ENCODE measurements at places on chromosomes 13 and 19. TPM values are rescaled to one million over a fixed set of nuclear protein-coding genes. Genes with fewer than 3 reads are reported as not detected.

The CACNA1A gene
- 1.7 TPM for total RNA-seq

The DENND1C gene
- 8.2 TPM for total RNA-seq

- no peaks in the 10 kb centered on the region for H3K27me3 ChIP-seq
- no peak for DNase-seq
- no peaks in the 10 kb centered on the region for H3K36me3 ChIP-seq
Measured at GRCh38 chr13:103187721-103188156, 121.5 kb upstream of the SLC10A2 start.

DNA sequence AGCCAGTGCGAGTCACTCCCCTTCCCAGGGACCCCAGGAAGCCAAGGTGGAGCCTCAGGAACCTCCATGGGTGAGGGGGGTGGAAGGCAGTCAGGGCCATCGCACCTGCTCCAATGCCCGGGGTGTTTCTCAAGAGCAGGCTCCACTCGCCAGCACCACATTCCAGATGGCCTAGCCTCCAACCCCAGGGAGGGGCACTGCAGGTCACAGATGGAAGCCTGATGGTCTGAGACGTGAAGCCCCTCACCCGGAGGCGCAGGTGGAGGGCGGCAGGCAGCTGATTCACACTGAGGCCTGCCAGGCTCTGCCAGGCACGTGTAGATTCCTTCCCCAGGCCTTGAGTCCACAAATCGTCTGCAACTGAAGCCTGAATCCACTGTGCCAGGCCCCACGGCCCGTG is 23.0 kb upstream of the ISYNA1 start:
- peaks cover 32% of the 10 kb centered on the region for H3K36me3 ChIP-seq
- H3K27ac ChIP-seq = peak overlapping the region; percentile 92
- H3K4me3 ChIP-seq = no peak overlapping the region
- peaks cover 42% of the 10 kb centered on the region for H3K4me1 ChIP-seq
- no peak for DNase-seq

GRCh38 chr13:49086722-49087121 is 111.0 kb downstream of the FNDC3A start:
- H3K36me3 ChIP-seq = no peaks in the 10 kb centered on the region
- H3K4me3 ChIP-seq = no peak overlapping the region
- no peak overlapping the region for H3K27ac ChIP-seq

- no peak for DNase-seq
- no peaks in the 10 kb centered on the region for H3K4me1 ChIP-seq
- H3K4me3 ChIP-seq = no peak overlapping the region
- H3K27ac ChIP-seq = no peak overlapping the region
- peaks cover 4% of the 10 kb centered on the region for H3K36me3 ChIP-seq
- H3K27me3 ChIP-seq = no peaks in the 10 kb centered on the region
Measured at GRCh38 chr13:40798380-40798779, 9.0 kb downstream of the SLC25A15 start.

- no peak overlapping the region for H3K27ac ChIP-seq
- DNase-seq = no peak
- H3K27me3 ChIP-seq = no peaks in the 10 kb centered on the region
- no peak overlapping the region for H3K4me3 ChIP-seq
- no peaks in the 10 kb centered on the region for H3K4me1 ChIP-seq
Measured at GRCh38 chr13:33105387-33106005, 89.3 kb downstream of the KL start.

GRCh38 chr13:66415444-66415843 is 814.7 kb downstream of the PCDH9 start:
- H3K4me1 ChIP-seq = no peaks in the 10 kb centered on the region
- H3K36me3 ChIP-seq = no peaks in the 10 kb centered on the region
- no peak overlapping the region for H3K27ac ChIP-seq
- H3K4me3 ChIP-seq = no peak overlapping the region
- no peak for DNase-seq

The KCNN4 gene
- 6.1 TPM for total RNA-seq

- no peaks in the 10 kb centered on the region for H3K36me3 ChIP-seq
- no peaks in the 10 kb centered on the region for H3K27me3 ChIP-seq
- DNase-seq = no peak
- no peak overlapping the region for H3K4me3 ChIP-seq
- H3K27ac ChIP-seq = no peak overlapping the region
Measured at GRCh38 chr13:60655256-60655655, 258.2 kb downstream of the TDRD3 start.

The CFAP97D2 gene
- total RNA-seq = not detected

The LRRC8E gene
- total RNA-seq = 9.1 TPM

DNA sequence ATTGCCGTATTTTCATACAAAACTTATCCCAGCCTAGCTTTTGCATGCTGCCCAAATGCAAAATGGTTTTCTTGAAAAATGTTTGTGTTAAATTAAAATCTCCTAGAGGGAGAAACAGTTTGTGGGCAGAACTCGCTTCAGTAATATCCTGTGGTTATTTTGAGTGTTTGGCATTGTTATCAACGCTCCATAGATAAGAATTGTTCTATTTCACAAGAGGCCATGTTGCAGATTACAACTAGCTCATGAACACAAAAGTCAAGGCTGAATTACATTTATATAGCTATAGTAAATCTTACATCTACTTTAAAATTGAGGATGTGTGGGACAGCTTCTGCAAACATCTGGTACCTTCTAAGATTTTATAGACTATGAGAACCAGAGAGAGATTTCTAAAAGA is 447.9 kb downstream of the DCT start:
- no peak overlapping the region for H3K4me3 ChIP-seq
- no peak overlapping the region for H3K27ac ChIP-seq
- H3K4me1 ChIP-seq = no peaks in the 10 kb centered on the region
- H3K36me3 ChIP-seq = no peaks in the 10 kb centered on the region
- DNase-seq = no peak

GRCh38 chr13:30923418-30923817 is 9.0 kb upstream of the TEX26 start:
- H3K4me3 ChIP-seq = no peak overlapping the region
- H3K27me3 ChIP-seq = no peaks in the 10 kb centered on the region
- H3K4me1 ChIP-seq = no peaks in the 10 kb centered on the region
- H3K27ac ChIP-seq = no peak overlapping the region
- no peaks in the 10 kb centered on the region for H3K36me3 ChIP-seq

The SERPINE3 gene
- not detected for total RNA-seq

The ASF1B gene
- 1.8 TPM for total RNA-seq

DNA sequence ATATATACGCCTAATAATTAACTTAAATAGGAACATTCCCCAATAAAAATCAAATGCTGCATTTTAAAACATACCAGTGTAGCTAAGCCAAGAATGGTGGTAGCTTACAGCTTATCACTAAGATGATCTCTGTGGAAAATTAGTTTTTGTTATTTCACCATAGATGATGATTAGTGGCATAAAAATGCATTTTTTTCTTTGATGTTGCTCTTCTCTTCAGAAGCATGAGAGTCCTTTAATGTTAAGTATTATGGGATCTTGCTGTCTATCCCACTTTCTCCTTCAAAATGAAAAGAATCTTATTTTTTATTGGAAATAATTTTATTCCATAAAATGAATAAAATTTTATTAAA is 731.0 kb downstream of the SLITRK1 start:
- no peaks in the 10 kb centered on the region for H3K4me1 ChIP-seq
- H3K4me3 ChIP-seq = no peak overlapping the region
- no peak for DNase-seq

GRCh38 chr13:36059321-36059720 is 71.9 kb downstream of the DCLK1 start:
- DNase-seq = no peak
- no peak overlapping the region for H3K27ac ChIP-seq
- H3K4me3 ChIP-seq = no peak overlapping the region
- no peaks in the 10 kb centered on the region for H3K36me3 ChIP-seq
- H3K4me1 ChIP-seq = no peaks in the 10 kb centered on the region

GRCh38 chr19:22116760-22117159 is 64.5 kb downstream of the ZNF257 start:
- no peak overlapping the region for H3K27ac ChIP-seq
- no peaks in the 10 kb centered on the region for H3K27me3 ChIP-seq
- no peaks in the 10 kb centered on the region for H3K36me3 ChIP-seq
- no peaks in the 10 kb centered on the region for H3K4me1 ChIP-seq

- H3K4me1 ChIP-seq = no peaks in the 10 kb centered on the region
- H3K4me3 ChIP-seq = no peak overlapping the region
- no peaks in the 10 kb centered on the region for H3K27me3 ChIP-seq
- DNase-seq = no peak
- H3K36me3 ChIP-seq = no peaks in the 10 kb centered on the region
Measured at GRCh38 chr19:35225951-35226350, 2.6 kb downstream of the FAM187B start.

DNA sequence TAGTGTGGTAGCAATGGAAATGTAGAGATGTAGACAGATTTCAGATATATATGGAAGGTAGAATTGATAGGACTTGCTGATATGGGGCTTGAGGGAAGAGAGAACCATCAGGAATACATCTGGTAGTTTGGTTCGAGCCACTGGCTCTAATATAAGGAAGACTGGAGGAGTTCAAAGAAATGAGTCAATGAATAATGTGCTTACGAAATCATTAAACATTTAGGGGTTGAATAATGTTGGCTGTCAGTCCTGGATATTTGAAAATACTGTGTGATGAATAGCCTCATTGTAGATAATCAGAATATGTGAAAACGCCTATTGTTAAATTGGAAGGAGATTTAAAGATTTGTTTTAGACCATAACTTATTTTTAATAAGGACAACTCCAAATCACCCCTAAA is 21.6 kb downstream of the SGCG start:
- DNase-seq = no peak
- no peaks in the 10 kb centered on the region for H3K4me1 ChIP-seq
- H3K27ac ChIP-seq = no peak overlapping the region
- no peaks in the 10 kb centered on the region for H3K27me3 ChIP-seq
- H3K4me3 ChIP-seq = no peak overlapping the region

- H3K4me3 ChIP-seq = peak overlapping the region; percentile 16
- H3K27ac ChIP-seq = peak overlapping the region; percentile 45
- peak; percentile 30 for DNase-seq
Measured at GRCh38 chr19:40599331-40599901, 1.8 kb upstream of the LTBP4 start.

The CABP5 gene
- not detected for total RNA-seq

The ZNF578 gene
- total RNA-seq = 3.7 TPM

DNA sequence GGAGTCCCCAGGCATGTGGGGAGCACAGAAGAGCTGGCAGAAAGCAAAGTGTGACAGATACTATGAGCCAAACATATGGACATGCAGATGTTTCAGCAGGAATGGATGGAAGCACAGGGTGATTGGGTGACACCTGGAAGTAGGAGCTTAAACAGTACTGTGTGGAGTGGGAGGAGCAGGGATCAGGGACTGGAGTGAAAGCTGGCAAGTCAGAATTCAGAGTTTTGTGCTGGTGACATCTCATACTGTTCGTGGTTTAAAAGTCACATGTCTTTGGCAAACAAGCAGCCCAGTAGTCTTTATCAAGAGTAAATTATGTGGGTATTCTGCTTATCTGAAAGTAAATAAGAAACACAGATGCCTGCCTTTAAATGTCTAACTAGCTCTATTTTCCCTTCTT is 408.2 kb downstream of the COG6 start:
- H3K4me3 ChIP-seq = no peak overlapping the region
- no peaks in the 10 kb centered on the region for H3K36me3 ChIP-seq
- H3K27me3 ChIP-seq = no peaks in the 10 kb centered on the region
- no peak overlapping the region for H3K27ac ChIP-seq

The NBEA gene
- total RNA-seq = 14.6 TPM

GRCh38 chr13:42992764-42993122 is 702 bp upstream of the EPSTI1 start:
- H3K36me3 ChIP-seq = no peaks in the 10 kb centered on the region
- H3K4me3 ChIP-seq = peak overlapping the region; percentile 92
- peaks cover 7% of the 10 kb centered on the region for H3K4me1 ChIP-seq
- DNase-seq = no peak
- H3K27me3 ChIP-seq = no peaks in the 10 kb centered on the region
- peak overlapping the region; percentile 88 for H3K27ac ChIP-seq

- H3K27me3 ChIP-seq = no peaks in the 10 kb centered on the region
- H3K27ac ChIP-seq = no peak overlapping the region
- DNase-seq = no peak
- no peak overlapping the region for H3K4me3 ChIP-seq
- H3K36me3 ChIP-seq = no peaks in the 10 kb centered on the region
Measured at GRCh38 chr19:31312009-31312676, 37.1 kb downstream of the TSHZ3 start.

- no peaks in the 10 kb centered on the region for H3K36me3 ChIP-seq
- H3K27me3 ChIP-seq = no peaks in the 10 kb centered on the region
- no peaks in the 10 kb centered on the region for H3K4me1 ChIP-seq
- DNase-seq = no peak
- H3K27ac ChIP-seq = no peak overlapping the region
Measured at GRCh38 chr19:21460686-21461085, 44.7 kb upstream of the ZNF429 start.

The NLRP9 gene
- 0.09 TPM for total RNA-seq

DNA sequence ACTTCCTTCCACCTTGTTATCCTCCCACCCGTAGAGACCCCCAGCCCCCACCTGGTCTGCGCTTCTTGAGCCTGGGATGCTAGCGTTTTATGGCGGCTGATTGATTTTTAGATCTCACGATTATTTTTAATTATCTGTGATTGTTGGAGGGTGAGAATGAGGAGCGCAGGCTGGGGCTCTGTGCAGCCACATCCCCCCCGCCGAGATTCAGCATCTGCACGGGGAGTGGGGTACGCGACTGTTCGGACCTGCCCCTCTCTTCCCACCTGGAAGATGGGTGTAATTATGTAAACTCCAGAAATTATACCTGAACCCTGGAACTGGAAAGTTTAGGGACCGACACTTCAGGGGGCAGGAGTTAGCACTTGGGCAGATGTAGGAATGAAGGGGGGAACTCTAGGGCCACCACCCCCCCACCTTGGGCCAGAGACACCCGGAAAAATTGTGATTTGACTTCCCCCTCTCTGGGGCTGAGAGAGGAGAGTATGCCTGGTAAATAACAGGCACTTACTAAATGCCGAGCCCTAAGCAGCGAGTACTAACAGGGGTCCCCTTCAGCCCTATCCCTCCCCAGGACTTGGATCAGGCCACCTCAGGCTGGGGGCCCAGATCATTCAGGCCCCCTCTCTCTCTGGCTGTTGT is 1.8 kb upstream of the ONECUT3 start:
- H3K27me3 ChIP-seq = peaks cover 37% of the 10 kb centered on the region
- H3K36me3 ChIP-seq = no peaks in the 10 kb centered on the region
- H3K4me3 ChIP-seq = no peak overlapping the region
- H3K27ac ChIP-seq = no peak overlapping the region
- no peak for DNase-seq
- H3K4me1 ChIP-seq = no peaks in the 10 kb centered on the region

The RUBCNL gene
- 4.6 TPM for total RNA-seq

The PVR gene
- total RNA-seq = 36.4 TPM

GRCh38 chr19:38683393-38684077 is 36.1 kb downstream of the ACTN4 start:
- H3K4me1 ChIP-seq = peaks cover 91% of the 10 kb centered on the region
- peak; percentile 94 for DNase-seq
- H3K4me3 ChIP-seq = no peak overlapping the region
- no peaks in the 10 kb centered on the region for H3K27me3 ChIP-seq
